ENCODE measurements at places on chromosomes 7 and 10.

DNA sequence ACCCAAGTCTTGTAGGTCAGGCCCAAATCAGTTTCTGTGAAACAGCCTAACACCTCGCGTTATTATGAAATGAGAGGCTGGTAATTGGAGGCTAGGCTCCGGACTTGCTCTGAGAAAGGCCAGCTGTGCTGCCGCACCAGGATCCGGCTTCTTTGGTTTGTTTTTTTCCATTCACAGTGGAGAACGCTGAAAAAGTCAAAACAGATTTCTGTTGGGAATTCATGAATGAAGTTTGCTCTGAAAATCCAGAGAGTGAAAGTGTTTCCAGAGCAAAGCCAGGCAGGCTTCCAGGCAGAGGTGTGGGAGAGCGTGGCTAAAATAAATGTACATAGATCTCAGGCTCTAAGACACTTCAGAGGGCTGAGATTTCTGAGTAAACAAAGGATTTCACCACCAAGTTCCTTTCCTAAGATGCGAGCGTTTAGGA is 240.1 kb downstream of the TRIL start:
- no peak for DNase-seq

- no peak for DNase-seq
Observed at GRCh38 chr7:35680403-35681013, 14.4 kb downstream of the HERPUD2 start.

GRCh38 chr7:94710256-94710655 is 54.3 kb upstream of the SGCE start:
- no peak for DNase-seq

DNA sequence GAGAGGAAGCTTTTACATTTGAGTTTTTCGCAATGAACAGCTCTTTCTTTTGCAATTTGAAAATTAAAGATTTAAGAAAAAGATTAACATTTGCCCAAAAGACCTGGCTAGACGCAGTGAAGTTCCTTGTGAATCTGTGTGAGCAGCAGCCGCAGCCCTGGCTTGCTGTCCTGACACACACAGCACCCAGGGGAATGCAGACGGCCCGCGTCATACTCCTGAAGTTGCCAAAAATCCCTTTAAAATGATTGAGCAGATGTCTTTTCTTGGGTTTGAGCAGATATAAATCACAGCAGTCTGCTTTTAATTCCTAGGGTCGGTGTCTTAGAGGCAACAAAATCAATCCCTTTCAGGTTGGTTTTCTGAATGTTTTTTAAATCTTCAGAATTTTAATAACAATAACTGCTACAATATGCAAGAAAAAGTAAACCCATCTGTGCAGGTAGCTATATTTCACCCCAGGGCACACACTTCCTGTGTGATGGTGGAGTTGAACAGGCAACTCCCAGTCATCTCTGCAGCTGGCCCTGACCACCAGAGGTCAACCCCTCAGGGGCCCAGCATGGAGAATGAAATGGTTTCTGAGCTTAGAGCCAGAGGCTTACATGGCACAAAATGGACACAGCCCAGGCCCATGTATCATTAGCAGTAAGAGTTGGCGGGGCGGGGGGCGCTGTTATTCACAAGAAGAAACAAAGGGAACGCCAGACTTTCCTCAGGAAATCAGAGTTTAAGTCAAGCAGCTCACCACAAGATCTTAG is 32.2 kb upstream of the TRIL start:
- no peak for DNase-seq

DNA sequence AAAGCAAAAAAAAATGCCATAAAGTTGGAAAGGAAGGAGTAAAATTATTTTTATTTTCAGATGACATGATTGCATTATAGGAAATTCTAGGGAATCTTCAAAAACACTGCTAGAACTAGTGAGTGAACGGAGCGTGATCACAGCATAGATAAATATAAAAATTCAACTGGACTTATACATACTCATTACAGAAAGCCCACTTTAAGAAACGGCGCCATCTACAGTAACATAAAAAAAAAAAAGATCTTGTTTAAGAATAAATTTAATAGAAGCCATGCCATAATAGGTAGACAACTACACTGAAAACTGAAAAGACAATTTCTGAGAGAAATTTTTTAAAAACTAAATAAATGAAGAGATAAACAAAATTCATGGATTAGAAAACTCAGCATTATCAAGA is 623.1 kb upstream of the MGMT start:
- DNase-seq = peak; percentile 51

GRCh38 chr10:95509251-95509650 is 51.9 kb downstream of the SORBS1 start:
- DNase-seq = no peak

GRCh38 chr10:43688348-43688892 is 39.7 kb upstream of the ZNF32 start:
- peak; percentile 63 for DNase-seq

GRCh38 chr10:59898125-59898835 is 8.1 kb downstream of the CCDC6 start:
- DNase-seq = no peak

GRCh38 chr10:43676331-43676730 is 27.6 kb upstream of the ZNF32 start:
- no peak for DNase-seq

DNA sequence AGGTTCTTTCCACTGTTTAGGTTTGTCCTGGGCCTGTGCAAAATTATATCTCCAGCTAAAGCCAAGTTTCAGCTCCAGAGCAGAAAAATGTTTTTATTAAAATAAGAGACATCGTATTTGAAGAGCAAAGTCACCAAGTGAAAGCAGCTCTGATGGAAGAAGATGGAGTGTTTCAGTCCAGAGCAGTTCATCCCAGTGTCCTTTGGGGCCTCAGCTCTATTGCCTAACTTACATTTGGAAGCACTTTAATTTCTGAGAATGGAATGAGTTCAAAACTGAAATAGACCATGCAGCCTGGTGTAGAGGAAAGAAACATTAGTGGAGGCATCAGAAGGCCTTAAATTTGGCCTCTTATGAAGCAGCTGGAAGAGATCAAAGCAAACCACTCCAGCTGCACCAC is 545.2 kb downstream of the SORCS1 start:
- DNase-seq = peak; percentile 55

- no peak for DNase-seq
Observed at GRCh38 chr7:142168746-142169145, 57.2 kb downstream of the MGAM2 start.

DNA sequence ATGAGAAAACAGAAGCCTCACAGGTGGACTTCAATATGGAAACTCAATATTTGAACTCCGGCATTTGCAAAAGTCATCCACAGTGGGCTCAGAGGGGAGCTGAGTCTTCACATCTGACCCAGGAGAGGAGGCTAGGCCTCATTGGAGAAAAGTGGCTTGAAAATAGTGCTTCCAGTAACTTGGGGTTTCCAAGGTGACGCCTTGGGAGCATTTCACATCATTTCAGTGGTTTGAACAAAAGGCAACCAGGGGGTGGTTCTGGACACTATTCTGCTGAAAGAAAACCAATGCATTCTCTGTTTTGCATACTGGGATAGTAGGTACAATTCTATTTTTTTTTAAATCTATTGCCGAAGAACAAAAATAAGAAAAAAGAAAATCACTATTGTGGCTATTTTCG is 599.2 kb upstream of the POM121L12 start:
- DNase-seq = no peak

GRCh38 chr7:7732621-7733281 is 14.3 kb upstream of the RPA3 start:
- peak; percentile 37 for DNase-seq

- no peak for DNase-seq
Observed at GRCh38 chr10:62651341-62651740, 153.2 kb upstream of the ADO start.

DNA sequence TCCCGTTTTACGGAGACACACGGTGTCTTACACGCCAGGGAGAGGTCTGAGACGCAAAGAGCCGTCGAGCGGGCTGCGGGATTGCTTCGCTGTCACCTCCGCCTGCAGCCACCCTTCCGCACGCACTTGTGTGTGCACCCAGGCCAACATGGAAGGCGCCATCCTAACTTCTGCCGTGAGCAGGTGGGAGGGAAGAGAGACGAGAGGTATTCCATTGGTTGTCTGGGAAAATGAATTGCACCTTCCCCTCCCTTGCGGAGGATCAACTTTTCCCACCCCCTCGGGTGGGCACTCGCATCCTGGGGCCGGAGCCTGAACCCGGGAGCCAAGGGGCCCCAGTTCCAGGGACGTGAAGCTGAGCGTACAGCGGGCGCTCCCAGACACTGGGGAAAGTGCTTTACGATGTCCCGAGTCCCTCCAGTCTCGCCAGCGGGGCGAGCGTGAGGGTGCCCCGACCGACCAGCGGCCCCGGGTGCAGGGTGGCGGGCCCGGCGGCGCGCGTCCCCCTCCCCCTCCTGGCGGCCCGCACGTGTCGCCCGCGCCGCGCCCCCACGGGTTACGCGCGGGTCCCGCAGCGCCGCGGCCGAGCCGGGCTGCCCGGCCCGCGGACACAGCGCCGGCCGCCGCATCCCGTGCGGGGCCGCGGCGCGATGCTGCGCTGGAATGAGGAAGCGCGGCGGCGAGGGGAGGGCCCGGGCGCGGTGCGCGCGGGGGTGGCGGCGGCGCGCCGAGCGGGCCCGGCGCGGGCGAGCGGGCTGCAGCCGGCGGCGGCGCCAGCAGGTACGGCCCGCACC is 984 bp upstream of the IKZF1 start:
- peak; percentile 43 for DNase-seq
